ENCODE measurements at places on chromosomes 3 and 15.
A peak's percentile ranks its signal among the peaks of the same experiment; 100 is the strongest.

- no peak for DNase-seq
Observed at GRCh38 chr3:51343918-51344687, 41.0 kb upstream of the MANF start.

- DNase-seq = no peak
Observed at GRCh38 chr15:93703092-93703739, 528.1 kb upstream of the MCTP2 start.

GRCh38 chr3:98901119-98901391, 440 bp downstream of the DCBLD2 start:
- no peak for DNase-seq

DNA sequence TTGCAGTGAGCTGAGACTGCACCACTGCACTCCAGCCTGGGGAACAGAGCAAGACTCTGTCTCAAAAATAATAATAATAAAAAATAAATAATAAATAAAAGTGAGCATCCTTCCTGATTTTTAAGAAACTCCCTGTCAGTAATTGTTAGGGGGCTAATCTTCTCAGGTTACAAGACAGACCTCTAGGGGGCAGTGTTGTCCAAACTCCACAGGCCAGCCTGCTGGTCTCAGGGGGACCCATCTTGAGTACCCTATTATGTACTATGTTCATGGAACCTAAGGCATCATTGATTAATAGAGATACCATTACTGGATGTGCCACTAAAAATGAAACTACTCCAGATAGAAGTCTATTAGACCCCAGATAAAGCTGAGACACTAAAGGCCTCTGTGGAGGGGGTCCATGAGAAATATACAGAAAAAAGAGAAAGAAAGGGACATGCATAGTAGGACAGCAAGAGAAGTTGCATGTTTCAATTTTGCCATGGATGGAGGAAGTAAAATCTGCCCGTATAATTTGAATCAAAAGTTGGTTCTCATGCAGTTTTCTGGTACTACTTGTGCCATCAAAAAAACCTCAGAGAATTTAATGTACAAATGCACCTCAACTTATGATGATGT, 85.5 kb upstream of the CDV3 start:
- peak; percentile 48 for DNase-seq

DNA sequence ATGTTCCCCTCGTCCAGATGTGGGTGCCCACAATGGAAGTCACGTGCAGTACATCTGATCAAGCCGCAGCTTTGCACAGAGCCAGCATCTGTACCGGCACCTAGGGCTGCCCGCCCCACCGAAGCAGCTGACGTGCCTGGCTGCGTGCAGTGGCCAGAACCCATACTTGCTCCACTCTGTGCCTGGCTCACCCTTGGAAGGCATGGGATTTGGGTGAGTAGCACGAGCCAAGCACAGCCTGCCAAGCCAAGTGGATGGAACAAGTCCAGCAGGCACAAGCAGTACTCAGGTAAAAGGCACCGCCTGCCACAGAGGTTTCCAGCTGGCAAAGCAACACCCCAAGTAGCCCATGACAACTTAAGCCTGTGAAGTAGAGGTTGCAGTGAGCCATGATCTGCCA, 261.3 kb downstream of the TBC1D5 start:
- no peak for DNase-seq

DNA sequence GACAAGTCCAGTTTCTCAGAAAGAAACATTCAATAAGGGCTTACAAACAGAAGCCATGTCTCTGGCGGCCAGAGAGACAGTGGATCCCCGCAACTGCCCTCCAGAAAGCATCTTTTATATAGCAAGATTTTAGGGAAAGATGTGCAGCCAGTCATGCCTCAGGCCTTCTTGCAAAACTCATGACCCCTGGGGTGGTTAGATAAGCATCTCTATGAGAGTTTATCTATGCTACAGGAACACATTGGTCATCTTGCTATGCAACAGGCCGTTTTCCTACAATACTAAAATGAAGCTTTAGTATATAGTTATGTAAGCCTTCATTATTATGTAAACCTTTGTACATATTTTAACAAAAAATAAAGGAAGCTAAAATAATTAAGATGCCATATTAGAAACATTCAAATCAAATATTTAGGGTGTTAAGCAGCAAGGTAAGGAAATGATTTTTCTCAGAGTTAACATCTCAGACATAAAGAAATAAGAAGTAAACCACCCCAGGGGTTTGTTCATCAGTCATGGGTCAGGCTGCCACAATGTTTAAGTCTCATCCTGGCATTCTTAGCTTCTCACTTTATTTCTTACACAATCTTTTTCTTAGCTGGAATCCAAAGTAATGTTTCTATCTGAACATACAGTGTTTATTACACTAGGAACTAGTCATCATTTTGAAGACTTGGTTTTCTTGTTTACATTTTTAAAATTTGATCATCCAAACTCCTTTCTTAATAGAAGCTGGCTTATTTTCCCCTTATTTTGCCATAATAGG, 6.3 kb upstream of the FSIP1 start:
- DNase-seq = no peak

DNA sequence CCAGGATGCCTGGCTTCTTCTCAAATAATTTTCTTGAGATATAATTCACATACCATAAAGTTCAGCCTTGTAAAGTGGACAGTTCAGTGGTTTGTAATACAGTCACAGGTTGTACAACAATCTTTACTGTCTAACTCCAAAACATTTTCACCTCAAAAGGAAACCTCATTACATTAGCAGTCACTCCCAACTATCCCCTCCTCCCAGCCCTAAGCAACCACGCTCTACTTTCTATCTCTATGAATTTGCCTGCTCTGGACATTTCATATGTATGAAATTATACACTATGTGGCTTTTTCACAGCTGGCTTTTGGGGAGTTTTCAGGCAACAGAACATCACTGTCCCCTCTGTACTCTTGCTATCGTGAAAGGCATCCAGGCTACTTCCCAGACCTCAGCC, 17.5 kb downstream of the TGM5 start:
- no peak for DNase-seq

All from stimulated activated CD8-positive, alpha-beta memory T cell treated with anti-CD3 and anti-CD28 coated beads, Interleukin-4, amount 100 ng/mL, for 4 hours (primary cell).